ENCODE measurements at places on chromosomes 5 and 9.

- DNase-seq, result no peak
These were observed 244.3 kb downstream of the CSNK1G3 start for GRCh38 chr5:123756318-123756665.

- DNase-seq, result no peak
These were observed 93.4 kb downstream of the OSTF1 start for GRCh38 chr9:75181750-75182149.

DNA sequence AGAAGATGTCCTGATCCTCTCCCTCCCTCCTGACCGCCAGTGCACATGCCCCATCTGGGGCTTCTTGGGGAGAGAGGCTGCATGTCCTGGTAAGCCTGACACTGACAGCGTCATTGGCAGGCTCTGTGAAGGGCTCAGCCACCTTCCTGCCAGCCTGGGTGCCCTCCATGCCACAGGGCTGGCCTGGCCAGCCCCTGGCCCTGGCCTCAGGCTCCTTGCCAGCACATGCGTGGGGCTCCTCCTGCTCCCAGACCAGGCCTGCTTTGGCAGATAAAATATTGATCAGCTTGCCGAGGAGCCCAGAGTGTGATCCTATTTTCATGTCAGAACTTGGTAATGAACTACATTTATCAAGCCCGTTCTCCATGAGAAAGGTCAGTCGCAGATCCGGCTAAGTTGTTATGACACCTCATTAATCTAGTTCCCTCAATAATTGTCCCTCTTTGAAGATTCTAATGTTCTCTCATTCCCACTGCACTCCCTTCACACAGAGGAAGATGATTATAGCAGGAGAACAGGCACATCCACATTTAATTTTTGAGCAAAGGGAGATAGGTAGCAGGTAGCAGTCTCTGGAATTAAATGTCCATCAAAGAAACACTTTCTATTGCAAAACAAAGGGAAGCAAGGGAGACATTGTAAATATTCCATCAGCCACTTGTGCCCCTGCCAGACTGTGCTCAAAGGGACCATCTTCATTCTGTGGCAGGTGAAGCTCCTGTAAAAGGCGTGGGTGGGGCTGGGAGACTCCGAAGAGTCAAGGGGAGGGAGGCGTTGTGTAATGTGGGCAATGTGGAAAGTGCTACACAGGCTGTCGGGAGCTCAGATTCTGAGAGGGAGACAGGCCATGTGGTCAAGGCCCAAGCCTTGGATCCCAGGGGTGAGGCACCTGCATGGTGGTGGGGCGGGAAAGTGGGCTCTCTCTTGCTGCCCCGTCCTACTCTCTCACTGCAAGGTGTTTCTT is 272.0 kb downstream of the HSPA4 start:
- DNase-seq, result no peak

- no peak for DNase-seq
These were observed 138.6 kb downstream of the SMARCA2 start for GRCh38 chr9:2153630-2154217.

DNA sequence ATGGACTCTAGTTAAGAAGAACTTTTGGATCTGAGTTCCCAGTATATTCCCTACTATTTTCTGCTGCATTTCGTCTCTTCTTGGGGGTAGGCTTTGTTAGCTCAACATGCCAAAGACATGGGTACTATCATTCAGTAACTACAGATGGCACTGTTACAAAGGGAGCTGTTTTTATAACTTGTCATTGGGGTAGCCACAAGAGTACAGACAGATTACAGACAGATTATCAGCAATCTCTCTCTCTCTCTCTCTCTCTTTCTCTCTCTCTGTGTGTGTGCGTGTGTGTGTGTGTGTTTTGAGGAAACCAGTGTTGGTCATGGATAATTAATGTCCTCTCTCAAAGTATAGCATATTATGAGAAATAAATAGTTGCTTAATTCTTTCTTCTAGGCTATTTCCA is 116.1 kb downstream of the WDR70 start:
- no peak for DNase-seq

DNA sequence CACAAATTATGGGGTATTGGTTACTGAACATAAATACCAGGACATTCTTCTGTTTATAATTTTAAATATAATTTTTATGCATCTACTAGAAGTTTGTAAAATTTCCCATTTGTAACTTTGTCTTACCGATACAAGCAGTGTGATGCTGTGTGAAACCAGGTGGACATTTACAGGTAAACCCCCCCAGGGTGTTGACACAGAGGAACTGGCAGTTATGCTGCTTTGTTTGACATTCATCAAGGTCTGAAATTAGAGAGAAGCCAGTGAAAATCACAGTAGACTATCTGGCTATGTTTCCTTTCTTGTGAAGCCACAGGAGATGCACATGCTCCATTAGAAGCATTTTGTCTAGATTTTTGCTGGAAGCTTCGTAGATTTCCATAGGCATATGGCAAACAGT is 190.9 kb downstream of the SLC12A2 start:
- DNase-seq, result no peak

DNA sequence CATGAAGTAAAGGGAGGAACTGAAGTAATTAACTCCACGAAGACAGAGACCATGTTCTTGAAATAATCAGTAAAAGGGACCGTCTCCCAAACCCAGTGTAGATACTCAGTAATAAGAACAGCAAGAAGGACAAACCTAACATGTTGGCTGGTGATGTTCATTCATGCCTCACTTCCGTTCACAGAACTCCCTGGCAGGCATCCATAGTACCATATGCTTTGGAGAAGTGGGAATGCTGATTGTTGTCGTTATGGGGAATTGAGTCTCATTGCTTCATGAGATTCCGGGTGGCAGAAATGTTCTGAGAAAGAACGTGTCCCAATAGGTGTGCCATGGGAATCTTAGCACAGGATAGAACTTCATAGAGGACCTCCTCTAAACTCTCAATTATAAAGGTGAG is 452.3 kb downstream of the ZSWIM6 start:
- DNase-seq, result no peak

GRCh38 chr5:160285316-160285715 is 27.0 kb downstream of the CCNJL start:
- DNase-seq, result no peak

- no peak for DNase-seq
These were observed 120.2 kb upstream of the CCDC152 start for GRCh38 chr5:42636425-42636824.

- DNase-seq, result no peak
These were observed 776.6 kb downstream of the CDH12 start for GRCh38 chr5:22076586-22076985.

DNA sequence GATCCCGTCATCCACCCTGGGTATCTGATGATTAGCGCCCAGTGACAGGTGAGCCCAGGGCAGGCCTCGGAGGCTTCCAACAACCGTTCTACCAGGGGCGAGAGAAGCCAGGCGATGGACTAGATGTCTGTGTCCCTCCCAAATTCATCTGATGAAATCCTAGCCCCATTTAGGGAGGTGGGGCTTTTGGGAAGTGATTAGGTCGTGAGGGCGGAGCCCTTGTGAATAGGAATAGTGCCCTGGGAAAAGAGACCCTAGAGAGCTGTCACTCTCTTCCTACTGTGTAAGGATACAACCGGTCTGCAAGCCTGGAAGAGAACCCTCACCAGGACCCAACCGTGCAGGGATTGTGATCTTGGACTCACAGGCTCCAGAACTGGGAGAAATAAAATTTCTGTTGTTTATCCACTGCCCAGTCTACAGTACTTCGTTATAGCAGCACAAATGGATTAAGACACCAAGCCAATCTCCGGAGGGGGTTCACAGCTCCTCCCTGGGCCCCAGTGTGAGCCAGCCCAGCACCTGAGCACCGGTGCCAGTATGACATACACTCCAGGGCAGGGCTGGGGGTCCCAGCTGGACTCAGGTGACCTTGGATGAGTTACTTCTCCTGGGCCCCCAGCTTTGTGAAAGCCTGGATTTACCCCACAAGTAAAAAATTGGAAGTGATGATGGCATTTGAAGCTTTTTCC is 162.2 kb downstream of the DAB2IP start:
- DNase-seq, result no peak

GRCh38 chr5:79588696-79589095 is 23.5 kb upstream of the TENT2 start:
- DNase-seq, result no peak

DNA sequence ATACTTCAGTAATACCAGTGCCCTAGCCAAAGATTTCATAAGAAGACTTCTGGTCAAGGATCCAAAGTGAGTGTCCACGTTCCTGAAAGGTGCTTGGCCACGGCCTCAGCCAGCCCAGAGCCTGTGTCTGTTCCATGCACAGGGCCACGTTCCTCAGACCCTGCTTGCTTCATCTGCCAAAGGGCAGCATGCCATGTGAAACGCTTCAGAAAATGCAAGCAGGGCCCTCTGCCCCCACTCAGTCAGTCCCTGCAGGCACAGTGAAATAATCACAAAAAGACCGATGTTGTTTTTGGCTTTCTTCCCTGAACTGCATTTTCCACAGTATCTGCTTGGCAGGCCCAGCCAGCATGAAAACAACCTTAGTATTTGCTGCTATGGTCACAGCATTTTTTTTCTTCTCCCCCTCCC is 85.5 kb upstream of the CTSL start:
- DNase-seq, result no peak

DNA sequence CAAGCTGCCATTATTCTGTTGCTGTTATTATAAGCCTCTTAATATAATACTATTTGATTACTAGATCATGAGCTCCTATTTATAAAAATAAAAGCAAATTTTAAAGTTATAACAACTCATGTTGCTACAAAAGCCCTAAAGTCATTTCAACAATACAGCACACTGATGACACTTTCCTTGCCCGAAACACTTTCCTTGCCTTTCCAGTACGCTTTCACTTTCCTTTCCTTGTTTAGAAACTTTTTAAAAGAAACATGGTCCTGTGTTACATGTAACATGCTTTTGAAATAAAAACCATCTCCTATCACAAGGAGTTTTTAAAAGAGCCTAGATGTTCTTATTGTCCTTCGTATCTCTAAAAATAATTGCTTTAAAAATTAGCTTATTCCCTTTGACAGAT is 688.4 kb downstream of the PTPRD start:
- no peak for DNase-seq

DNA sequence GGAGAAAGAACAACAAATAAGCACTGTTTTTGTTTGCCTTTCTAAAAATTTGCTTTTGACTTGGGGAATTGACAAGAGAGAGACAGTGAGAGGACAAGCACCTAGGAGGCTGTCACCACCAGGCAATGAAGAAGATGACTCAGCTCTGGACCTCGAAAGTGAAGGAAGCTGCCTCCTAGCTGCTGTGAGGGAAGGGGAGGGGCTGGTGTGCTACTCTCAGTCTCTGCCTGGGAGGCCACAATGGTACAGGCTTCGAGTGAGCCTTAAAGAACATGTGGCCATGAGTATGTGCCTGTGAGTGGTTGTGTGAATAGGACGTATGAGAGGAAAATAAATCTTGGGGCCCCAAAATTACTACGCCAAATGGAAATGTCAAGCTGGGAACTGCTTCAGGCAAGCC is 7.1 kb upstream of the PLK2 start:
- no peak for DNase-seq

- DNase-seq, result no peak
These were observed 191.1 kb downstream of the EBF1 start for GRCh38 chr5:158908425-158909220.

- no peak for DNase-seq
These were observed 130.6 kb downstream of the RXRA start for GRCh38 chr9:134456756-134457305.

DNA sequence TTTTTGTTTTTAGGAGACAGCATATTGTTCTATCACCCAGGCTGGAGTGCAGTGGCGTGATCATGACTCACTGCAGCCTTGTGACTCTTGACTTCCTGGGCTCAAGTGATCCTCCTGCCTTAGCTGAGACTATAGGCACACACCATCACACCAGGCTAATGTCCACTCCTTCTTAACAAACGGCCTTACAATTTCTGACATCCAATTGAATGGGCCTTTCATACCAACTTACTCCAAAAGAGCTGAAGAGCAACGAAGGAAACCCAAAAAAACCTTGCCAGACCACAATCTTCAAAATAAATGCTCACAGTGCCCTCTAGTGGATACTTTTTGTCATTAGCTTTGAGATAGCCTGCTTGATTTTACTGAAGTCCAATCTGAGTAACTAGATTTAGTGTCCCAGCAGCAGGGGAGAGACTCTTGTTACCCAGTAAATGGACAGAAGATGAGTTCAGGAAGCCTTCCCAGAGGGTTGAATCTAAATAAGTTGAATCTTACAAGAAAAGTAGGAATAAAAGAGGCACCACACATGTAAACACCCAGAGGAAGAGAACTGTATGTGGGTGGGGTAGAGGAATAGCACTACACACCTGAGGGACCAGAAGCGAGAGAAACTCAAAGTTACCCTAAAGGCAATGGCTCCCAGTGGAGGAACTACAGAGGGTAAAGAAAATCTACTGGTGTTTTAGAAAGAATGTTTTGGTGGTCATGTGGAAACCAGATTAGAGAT is 9.3 kb downstream of the ZNF622 start:
- DNase-seq, result no peak

- DNase-seq, result no peak
These were observed 210.7 kb upstream of the TNC start for GRCh38 chr9:115328677-115329076.

DNA sequence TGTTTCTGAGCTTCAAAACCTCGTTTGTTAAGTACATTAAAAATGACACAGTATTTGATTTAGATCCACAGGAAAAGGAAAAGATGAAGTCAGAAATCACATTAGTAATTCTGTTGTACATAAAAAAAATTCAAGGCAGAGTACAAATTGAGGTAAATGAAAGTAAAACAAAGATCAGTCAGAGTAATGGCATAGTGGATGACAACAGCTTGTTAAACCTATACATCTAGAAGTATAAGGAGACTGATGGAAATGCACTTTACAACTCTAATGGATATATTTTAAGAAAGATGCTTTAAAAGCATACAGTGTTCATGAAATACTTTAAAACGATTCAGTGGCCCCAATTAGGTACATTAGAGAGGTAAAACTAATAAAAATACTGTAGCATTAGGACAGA is 631.3 kb upstream of the SEMA6A start:
- no peak for DNase-seq

DNA sequence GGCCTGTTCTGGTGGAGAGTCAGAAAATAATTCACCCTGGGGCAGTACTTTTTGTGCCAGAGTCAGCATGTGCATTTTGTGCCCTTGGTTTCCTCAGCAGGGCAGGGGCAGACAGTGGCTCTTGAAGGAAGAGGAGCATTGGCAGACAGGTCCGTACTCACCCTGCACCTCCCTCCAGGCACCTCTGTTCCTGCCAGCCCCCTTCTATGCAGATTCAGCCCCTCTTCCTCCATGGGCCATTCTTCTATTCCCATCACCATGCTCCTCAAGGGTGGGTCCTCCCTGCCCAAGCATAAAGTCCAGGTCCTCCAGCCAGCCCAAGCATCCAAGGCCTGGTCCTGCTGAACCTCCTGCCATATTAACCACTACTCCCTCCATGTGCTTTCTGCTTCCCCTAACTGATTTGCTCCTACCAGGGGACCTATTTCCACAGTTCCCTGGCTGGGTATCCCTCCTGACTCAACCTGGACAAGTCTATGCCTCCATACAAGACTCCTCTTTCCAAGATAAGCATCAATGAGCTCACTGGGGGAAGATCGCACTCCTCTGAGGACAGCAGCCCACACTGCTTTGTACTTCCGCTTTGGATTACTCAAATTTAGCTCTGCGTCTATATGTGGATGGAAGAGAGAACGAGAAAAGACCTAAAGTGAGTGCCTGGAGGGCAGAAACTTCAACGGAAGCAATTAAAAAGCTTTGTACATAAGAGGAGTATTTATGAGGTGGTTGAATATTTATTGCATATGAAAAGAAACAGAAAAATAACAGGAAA is 9.3 kb upstream of the ACSL6 start:
- no peak for DNase-seq

Data from CD8-positive, alpha-beta T cell (primary cell).